Lower lobe of right lung (tissue), 2 donors: ENCODE measurements at places on chromosomes 4 and X. TPM values are rescaled to one million over a fixed set of nuclear protein-coding genes. Genes with fewer than 3 reads are reported as not detected.

DNA sequence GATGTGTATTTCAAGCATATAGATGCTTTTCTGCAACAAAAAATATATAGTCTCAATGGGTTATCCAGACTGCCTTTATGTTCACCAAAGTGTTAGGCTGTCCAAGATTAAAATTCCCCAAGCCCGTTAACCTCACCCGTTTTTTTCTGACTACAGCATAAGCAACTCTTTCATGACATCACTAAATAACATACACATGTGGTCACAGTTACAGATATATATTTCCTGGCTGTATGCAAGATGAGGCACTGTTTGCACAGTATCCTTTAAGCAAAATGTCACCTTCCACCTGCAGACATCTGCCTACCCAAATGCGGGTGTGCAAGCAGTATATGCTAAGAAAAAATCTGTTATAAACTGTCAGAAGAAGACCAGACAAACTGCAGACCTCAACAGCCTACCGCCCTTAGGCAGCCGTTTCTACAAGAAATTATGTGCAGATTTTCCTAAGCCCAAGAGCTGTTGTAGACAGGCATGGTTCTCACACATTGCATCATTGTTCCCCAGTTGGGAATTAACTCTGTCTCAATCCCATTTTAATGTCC is 183.1 kb upstream of the MXRA5 start:
- H3K27me3 ChIP-seq = no peaks in the 10 kb centered on the region
- no peak overlapping the region for H3K27ac ChIP-seq
- DNase-seq = no peak
- no peaks in the 10 kb centered on the region for H3K36me3 ChIP-seq
- no peak overlapping the region for H3K4me3 ChIP-seq

DNA sequence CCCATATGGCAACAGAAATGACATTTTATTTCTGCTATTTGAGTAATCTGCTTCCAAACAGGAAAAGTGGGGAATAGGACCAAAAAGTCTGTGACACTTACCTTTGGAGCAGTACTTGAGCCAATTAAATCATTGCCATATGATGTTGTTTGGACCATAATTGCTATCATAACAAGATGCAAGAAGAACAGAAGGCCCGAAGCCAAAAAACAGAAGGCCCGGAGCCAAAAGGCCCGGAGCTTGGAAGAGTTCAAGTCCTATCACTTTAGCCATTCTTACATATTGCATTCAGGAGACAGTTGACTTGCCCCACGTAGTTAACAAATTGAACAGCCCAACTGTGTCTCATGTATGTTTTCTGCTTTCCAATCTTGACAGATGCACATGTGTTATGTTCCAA is 285.6 kb downstream of the ARHGAP24 start:
- no peak for DNase-seq
- peak overlapping the region; percentile 60 for H3K27ac ChIP-seq
- H3K36me3 ChIP-seq = no peaks in the 10 kb centered on the region
- H3K4me3 ChIP-seq = no peak overlapping the region
- H3K4me1 ChIP-seq = peaks cover 25% of the 10 kb centered on the region
- H3K27me3 ChIP-seq = no peaks in the 10 kb centered on the region

- no peaks in the 10 kb centered on the region for H3K4me1 ChIP-seq
- H3K4me3 ChIP-seq = no peak overlapping the region
- H3K27ac ChIP-seq = no peak overlapping the region
- H3K27me3 ChIP-seq = no peaks in the 10 kb centered on the region
- H3K36me3 ChIP-seq = no peaks in the 10 kb centered on the region
Measured at GRCh38 chrX:1581132-1581531, 10.3 kb upstream of the AKAP17A start.

DNA sequence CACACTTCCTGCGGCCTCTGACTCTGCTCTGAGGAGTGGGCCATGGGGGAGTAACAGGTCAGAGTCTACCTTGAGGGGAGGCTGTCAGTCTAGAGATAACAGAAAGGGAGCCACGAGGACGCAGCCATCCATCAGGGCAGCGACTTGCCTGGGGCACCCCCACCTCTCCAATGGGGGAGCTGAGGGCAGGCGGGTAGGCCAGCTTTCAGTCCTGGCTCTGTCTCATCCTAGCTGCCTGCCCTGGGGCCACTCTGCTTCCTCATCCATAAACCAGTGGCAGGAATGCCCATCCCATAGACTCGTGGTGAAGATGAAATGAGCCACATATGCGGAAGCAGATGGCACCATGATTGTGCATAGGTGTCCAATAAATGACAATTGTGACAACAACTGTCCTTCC is 13.2 kb downstream of the MAGED2 start:
- no peak overlapping the region for H3K27ac ChIP-seq
- H3K4me1 ChIP-seq = no peaks in the 10 kb centered on the region
- no peak overlapping the region for H3K4me3 ChIP-seq

- no peaks in the 10 kb centered on the region for H3K27me3 ChIP-seq
- DNase-seq = no peak
- no peak overlapping the region for H3K27ac ChIP-seq
Measured at GRCh38 chr4:114998316-114998715, 115.1 kb downstream of the NDST4 start.

Gene SOD3
- 111 TPM for total RNA-seq

Gene ZFP92
- 4.5 TPM for total RNA-seq

Gene SPANXN4
- total RNA-seq = not detected
